Calu3 (cell line): ENCODE measurements at places on chromosomes 1 and 21. TPM values are rescaled to one million over a fixed set of nuclear protein-coding genes. Genes with fewer than 3 reads are reported as not detected.

- DNase-seq: no peak
Measured at GRCh38 chr1:183770816-183771128, 34.1 kb upstream of the RGL1 start.

- DNase-seq: no peak
Measured at GRCh38 chr1:184199438-184200085, 148.0 kb downstream of the TSEN15 start.

GRCh38 chr1:227902641-227902990 is 45.1 kb downstream of the WNT9A start:
- DNase-seq: no peak

- no peak for DNase-seq
Measured at GRCh38 chr1:40760984-40761383, 22.6 kb upstream of the KCNQ4 start.

GRCh38 chr1:46621930-46622329 is 5.3 kb upstream of the MOB3C start:
- no peak for DNase-seq

DNA sequence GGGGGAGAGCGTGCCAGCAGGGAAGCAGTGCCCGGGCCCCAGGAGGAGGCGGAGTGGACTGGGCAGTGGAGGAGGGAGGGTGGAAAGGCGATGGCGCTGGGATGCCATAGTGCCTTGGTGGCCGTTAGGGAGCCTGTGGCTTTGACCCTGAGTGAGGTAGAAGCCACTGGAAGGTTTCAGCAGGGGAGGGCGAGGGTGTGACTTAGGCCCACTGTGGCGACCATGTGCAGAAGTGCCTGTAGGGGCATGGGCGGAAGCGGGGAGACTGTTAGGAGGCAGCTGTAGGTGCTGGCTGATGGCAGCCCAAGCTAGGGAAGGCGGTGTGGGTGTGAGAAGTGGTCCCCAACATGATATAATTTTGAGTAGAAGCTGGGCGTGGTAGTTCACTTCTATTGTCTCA is 28.2 kb downstream of the LHX4 start:
- no peak for DNase-seq

DNA sequence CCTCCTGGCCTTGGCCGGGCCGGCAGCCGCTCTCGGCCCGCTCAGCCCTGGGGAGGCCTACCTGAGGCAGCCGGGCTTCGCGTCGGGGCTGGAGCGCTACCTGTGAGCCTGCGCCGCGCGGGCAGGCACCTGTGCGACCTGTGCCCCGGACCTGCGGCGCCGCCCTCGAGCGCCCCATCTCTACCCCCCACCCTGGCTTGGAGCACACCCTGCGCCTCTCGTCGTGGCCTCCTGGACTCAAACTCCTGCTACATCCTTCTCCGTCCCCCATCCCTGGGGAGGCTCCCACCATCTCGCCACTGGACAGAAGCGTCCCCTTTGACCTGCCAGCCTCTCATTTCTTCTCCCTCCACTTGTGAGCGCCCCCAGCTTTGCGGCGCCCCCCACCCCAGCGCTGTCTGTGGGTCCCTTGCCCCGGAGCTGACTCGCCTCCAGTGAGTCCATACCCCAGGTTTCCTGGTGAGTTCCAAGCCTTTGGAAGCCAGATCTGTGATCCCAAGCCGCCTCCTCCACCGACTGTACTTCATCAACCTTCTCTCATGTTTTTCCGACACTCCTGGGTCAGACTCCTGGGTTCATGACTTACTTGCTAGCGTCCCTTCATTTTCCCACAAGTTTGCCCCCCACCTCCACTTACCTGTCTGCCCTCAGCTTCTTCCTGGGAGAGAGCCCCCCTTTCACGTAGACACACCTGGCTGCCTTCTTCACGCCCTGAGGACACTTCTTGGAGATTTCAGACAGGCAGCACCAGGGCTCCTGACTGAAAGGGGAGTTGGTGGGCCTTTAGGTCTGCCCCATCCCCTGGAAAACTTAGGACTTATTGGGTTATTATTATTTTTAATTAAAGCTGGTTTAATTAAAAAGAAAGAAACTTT is 1.3 kb downstream of the FOXE3 start:
- DNase-seq: no peak

- no peak for DNase-seq
Measured at GRCh38 chr1:206101351-206102045, 15.7 kb downstream of the AVPR1B start.

DNA sequence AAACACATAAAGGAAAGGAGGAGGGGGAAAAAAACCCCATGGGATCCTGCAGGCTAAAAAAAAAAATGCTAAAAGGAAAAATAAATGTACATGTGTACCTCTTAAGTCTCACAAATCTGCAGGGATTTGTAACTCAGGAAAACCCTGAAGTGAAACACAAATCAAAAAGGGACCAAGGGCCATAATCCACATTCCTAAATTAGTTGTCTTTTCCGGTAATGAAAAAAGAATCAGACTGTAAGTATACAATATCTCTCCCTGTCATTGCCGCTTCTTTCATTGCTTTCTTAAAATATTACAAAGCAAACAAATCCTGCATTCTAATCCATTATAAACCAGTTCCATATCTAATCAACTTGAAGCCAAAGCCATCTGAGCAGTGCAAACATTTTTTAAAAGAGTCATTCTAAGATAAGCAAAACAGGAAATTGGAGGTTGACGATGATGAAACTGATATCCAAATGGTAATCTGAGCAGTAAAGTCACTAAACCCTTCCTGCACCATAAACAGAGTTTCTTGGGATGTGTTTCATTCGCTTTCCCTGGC is 58.7 kb upstream of the SIM2 start:
- no peak for DNase-seq

GRCh38 chr1:12083766-12084165 is 20.7 kb downstream of the TNFRSF8 start:
- no peak for DNase-seq

DNA sequence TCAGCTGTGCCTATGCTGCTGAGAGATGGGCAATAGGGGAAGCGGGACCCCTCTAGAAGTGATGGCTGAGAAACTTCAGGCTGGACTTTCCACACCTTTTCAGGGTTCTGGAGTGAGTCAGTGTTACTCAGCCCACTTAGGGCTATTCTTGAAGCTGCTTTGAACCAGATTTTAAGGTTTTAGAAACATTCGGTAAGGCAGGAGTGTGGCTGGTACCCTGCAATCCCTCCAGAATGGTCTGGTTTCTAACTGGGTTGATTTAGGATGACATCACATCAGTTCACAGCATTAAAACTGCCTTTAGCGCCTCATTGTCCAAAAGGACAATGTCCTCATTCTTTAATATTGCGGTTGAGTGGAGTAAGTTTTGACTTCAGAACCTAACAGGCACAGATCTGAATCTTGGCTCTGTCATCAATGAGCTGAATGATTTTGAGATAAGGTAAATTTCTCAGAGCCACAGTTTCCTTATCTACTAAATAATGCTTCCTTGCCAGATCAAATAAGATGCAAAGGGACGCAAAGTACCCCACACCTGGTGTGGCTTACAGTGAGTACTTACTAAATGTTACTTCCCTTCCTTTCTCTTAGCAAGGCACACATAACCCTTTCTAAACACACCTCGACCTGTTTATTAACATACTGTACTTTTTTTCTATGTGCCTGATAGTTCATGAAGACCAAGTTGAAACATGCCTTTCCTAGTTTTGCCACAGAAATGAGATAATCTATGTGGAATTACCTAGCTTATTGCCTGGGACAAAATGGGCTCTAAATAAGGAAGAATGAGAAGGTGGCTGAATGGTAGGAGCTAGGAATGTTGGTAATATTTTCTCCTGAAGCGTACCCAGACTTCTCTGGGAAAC is 209.8 kb downstream of the ROR1 start:
- no peak for DNase-seq

GRCh38 chr1:226719596-226720387 is 19.3 kb downstream of the ITPKB start:
- DNase-seq: no peak

GRCh38 chr1:115466433-115466832 is 128.4 kb upstream of the NGF start:
- no peak for DNase-seq

The MYOG gene
- total RNA-seq: not detected in 2 replicates

The OR14K1 gene
- not detected in 2 replicates for total RNA-seq

The OR2T2 gene
- not detected in 2 replicates for total RNA-seq

The AZIN2 gene
- total RNA-seq: 3.3 and 3.6 TPM in 2 replicates
